Heart right ventricle (tissue), 16 donors: ENCODE measurements at places on chromosomes 5 and 9. TPM values are rescaled to one million over a fixed set of nuclear protein-coding genes. Genes with fewer than 3 reads are reported as not detected.

GRCh38 chr9:8329561-8330283 is 530.1 kb upstream of the DMAC1 start:
- DNase-seq = no peak

FRRS1L gene
- 1.7 TPM for total RNA-seq

DNA sequence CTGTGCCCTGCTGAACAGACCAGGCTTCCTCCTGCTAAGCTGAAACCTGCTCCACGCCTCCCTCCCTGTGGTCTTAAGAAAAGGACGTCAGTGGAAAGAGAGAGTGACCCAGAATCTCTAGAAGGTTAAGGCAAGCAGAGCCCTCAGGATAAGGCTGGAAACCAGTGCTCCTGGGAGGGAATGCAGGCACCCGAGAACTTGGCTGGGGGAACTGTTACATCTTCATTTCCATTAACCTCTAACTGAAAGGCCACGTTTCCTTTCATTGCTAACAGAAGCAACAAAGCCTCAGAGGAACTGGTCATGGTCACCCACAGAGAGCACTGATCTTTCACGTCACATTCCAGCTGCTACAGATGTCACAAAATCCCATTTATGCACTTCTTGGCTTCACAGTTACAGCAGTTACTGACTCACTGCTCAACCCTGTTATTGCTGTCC is 26.1 kb upstream of the AKNA start:
- no peak for DNase-seq

TSTD2 gene
- 23.3 TPM for total RNA-seq

GRCh38 chr5:1926471-1927341 is 44.0 kb upstream of the IRX4 start:
- DNase-seq = no peak

DNA sequence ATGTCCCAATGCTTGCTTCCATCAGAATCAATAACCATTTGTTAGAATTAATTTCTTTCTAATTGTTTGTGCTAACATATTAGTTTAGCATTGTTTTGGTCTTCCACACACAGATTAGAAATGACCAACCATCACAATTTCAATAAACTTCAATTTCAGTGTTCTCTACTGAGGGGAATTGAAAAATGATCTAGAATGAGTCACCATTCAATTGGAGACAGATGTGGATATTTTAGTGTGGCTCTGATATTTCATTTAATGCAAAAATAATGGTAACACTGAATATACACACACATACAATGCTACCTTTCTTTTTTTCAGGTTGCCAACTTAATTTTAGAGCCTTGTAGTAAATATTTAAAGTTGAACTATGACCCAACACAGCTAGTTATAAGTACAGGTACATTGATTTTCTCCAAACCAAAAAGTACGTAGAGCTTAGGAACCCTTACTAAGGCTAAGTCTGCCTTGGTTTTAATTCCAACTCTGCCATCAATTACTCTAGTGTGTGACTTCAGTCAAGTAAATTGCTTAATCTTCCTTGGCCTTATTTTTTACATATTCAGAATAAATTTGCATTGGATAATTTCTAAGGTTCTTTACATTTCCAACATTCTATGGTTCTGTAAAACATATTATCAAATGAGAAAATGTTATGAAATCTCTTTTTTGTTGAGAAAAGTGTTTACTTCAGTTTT is 143.9 kb downstream of the DMRTA1 start:
- DNase-seq = no peak

DNA sequence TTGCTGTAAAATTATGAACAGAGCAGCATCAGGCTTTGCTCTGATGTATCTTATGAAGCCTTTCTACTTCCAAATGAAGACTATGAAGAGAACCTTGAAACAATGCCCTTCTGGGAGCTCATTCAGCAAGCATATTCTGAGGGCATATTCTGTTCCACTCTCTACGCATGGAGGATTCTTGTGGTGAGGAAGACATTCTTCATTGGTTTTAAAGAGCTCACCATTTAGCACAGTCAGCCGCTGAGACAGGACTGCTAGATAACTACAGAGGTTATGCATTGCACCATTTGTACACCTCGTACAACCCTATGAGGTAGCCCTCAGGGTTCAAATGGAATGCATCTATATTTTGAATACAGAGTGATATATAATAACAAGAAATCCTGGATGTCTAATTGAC is 61.0 kb downstream of the INVS start:
- DNase-seq = no peak

IL4 gene
- not detected for total RNA-seq

GRCh38 chr5:177372034-177372896 is 12.0 kb upstream of the SLC34A1 start:
- DNase-seq = no peak

GARIN3 gene
- not detected for total RNA-seq

DNA sequence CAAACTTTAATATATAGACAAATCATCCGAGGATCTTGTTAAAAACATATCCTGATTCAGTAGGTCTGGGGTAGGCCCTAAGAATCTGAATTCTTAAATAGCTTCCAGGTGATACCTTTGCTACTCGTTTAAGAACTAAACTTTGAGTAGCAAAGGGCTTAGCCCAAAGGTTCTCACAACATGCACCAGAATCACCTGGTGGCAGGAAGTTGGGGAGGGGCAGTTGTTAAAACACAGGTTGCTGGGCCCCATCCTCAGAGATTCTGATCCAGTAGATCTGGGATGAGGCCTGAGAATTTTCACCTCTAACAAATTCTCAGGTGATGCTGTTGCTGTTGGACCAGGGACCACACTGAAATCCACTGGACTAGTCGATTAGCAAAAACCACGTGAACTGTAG is 20.0 kb upstream of the RGMB start:
- DNase-seq = no peak

- DNase-seq = no peak
Observed at GRCh38 chr5:120967366-120967765, 503.3 kb downstream of the PRR16 start.

GARNL3 gene
- 38.9 TPM for total RNA-seq

- DNase-seq = no peak
Observed at GRCh38 chr5:111742177-111742994, 14.6 kb downstream of the NREP start.

- DNase-seq = peak; percentile 84
Observed at GRCh38 chr9:1050125-1050895, at the start of gene DMRT2. TSS of gene DMRT2 (plus strand) at chr9:1050357. CDS start at chr9:1051614, 1,257 bp downstream.

DNA sequence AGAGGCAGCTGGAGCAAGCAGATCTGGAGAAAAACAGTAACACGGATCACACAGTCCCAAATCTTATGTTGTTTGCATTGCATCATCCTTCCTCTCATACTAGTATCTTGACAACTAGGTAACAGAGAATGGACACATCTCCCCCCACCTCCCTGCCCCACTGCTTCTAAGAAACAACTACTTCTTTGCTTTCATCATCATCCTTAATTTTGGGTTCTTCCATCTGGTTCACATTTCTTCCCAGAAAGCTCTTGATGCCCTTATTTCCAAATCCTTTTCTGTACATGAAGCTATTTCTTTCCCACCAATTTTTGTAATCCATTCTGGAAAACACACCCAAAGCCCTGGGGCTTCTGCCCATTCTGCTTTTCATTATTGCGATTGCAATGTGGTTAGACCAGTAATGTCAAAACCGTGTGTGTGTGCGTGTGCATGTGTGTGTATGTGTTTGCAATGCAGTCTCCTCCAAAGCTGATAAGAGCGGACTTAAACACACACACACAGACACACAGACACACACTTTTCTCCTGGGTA is 254.7 kb upstream of the SLC30A5 start:
- DNase-seq = no peak

DNA sequence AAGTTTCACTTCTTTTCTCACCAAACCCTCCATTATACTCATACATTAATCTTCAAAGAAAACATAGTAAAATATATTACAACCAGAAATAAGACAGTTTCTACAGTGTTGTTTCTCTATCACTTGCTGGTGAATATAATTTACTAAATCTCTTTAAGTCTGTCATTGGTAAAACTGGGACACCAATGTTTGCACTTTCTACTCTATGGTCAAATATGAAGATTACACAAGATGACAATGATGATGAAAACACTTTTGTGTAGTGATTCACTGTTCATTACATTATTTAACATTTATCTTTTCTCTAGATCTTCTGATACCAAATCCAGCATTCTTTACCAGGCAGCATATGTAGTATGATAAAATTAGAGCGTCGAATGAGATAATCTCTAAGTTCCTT is 459.1 kb downstream of the DMAC1 start:
- DNase-seq = no peak

TPRN gene
- 17.3 TPM for total RNA-seq

DNA sequence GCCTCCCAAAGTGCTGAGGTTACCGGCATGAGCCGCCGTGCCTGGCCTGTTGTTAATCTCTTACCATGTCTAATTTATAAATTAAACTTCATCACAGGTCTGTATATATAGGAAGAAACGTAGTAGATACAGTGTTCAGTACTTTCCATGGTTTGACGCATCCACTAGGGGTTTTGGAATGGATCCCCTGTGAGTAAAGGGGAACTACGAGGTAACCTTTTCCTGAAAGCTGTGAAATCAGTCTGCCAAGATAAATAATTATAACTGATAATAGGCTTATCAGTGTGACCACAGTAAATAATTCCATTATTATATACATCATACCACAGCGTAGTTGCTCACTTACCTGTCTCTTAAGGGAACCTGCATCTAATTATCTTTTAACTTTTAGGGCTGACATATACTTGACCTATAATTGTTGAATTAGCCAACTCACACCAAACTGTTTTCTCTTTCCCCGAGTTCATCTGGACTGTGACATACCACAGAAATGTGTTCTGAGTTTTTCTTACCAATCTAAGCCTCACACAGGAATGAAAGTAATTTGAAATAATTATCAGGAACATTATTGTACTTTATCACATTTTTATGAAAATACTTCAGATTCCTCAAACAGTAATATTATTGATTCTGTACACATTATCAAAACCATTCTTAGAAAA is 42.9 kb downstream of the DAPK1 start:
- DNase-seq = no peak

DNA sequence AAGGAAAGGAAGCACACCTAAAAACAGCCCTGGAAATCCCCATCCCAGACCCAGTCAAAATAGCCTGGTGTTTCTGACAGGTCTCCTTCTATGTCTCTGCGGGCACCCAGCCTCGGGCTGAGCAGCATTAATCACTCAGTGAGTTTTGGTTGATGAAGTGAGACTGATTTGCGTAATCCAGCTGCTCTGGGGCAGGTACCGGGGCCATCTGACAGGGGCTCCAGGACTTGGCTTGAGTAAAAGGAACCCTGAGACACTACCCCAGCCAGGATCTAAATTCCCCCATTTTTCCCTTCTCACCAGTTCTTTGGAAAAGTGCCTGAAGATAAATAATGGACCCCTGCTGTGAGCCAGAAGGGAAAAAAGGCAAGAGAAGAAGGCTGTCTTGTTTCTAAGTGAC is 596 bp downstream of the SLC28A3 start:
- DNase-seq = peak; percentile 35

DNA sequence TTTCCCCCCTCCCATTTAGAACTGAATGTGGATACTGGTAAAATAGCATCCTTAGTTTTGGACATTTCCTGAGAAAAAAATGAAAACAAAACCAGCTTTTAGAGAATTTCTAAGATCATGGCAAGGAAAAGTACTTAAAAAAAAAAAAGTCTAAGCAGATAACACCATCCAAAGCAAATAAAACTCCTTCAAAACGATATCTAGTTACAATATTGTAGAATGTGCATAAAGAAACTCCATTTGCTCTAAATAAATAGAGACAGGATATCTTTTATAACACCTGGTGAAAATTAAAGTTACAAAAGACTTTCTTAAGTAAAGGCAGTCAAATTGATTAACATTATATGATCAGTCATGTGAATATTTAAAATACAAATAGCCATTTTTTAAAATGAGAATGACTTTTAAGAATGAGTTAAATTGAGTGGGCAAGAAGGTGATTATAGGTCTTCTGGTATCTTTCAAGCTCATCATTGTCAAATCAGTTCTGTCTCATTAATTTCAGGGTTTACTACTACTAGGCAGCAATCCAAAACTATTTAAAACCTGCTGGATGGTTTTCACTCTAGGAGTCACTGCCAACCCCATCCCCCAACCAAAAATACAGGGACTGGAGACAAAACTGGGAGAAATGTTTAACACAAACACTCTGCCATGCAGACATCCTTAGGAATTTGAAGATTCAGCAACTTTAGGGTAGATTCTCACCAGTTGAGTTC is 382.6 kb downstream of the ADGRV1 start:
- DNase-seq = no peak

MARCHF3 gene
- total RNA-seq = 50.0 TPM

DNA sequence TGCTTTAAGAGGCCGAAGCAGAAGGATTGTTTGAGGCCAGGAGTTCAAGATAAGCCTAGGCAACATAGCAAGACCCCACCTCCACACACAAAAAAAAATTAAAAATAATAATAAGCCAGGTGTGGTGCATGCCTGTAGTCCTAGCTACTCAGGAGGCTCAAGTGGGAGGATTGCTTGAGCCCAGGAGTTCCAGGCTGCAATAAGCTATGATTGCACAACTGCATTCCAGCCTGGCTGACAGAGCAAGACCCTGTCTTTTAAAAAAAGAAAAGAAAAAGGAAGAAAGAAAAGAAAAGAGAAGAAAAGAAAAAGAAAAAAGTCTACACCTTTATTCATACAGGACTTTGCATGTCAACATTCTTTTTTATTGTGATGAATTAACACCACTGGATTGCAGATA is 2125.8 kb downstream of the MAT2B start:
- DNase-seq = no peak

DNA sequence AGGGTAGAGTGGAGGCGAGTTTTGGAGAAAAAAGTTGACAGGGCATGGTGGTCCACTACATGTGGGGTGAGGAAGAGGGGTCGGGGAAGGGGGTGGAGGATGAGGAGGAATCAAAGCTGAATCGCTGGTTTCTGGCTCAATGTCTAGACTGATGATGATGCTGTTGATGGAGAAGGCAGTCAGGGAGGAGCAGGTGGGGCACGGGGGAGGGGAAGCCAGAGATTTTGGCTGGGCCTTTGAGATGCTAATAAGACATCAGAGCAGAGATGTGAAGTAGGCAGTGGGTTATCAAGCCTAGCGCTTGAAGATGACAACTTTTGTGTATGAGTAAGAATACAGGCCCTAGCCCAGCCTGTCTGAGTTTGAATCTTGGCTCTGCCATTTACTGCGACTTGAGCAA is 32.4 kb upstream of the TTC23L start:
- no peak for DNase-seq
